Osteocyte (in vitro differentiated cells): ENCODE measurements at places on chromosomes 16 and 17. TPM values are rescaled to one million over a fixed set of nuclear protein-coding genes. Genes with fewer than 3 reads are reported as not detected.
A peak's percentile ranks its signal among the peaks of the same experiment; 100 is the strongest.

The VTN gene
- total RNA-seq: 0.70 and 0.97 TPM in 2 replicates

DNA sequence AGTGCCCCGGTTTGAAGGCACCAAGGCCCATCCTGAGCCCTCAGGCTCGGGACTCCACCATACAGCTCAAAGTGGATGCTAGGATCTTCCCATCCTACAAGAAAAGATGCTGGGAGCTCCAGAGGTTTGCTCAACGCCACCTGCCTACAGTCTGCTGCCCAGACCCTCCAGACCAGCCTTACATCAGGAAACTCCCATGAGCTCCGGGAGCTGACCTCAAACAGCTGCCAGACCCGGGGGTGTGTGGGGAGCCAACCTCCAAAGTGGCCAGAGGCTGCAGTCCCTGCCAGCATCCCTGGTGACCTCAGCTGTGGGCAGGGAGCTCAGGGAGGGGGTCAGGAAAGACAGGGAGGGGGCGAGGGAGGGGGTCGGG, 43.8 kb downstream of the C16orf82 start:
- peaks cover 5% of the 10 kb centered on the region for H3K4me1 ChIP-seq
- H3K27ac ChIP-seq: no peak overlapping the region
- peaks cover 5% of the 10 kb centered on the region for H3K27me3 ChIP-seq
- no peaks in the 10 kb centered on the region for H3K36me3 ChIP-seq
- no peak overlapping the region for H3K4me3 ChIP-seq
- peak; percentile 68 for DNase-seq

DNA sequence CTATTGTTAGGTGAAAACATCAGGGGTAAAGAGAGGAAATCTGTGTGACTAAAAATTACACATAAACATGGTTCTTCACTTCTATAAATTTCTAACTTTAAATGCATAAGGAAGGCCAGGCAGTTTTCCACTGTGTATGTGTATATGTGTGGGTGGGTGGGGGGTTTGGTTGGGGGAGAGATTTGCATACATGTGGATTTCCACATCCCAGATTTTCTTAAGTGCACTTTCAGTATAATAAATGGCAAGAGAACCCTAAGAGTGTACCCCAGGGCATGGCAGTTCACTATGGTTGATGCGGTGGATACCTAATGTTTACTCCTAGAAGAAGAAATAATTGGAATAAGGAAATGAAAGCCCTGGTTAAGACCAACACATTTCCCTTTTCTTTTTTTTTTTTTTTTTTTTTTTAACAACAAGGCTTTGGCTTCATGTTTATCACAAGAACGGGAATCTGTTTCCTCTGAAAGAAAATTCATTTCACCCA, 451.8 kb upstream of the CCL2 start:
- no peaks in the 10 kb centered on the region for H3K27me3 ChIP-seq
- DNase-seq: no peak
- no peaks in the 10 kb centered on the region for H3K36me3 ChIP-seq

- H3K4me1 ChIP-seq: peaks cover 2% of the 10 kb centered on the region
- DNase-seq: no peak
- no peak overlapping the region for H3K4me3 ChIP-seq
- no peak overlapping the region for H3K27ac ChIP-seq
Observed at GRCh38 chr17:2444382-2444781, 43.5 kb upstream of the MNT start.

The PRAC2 gene
- not detected in 2 replicates for total RNA-seq

- no peak for DNase-seq
- H3K27ac ChIP-seq: peak overlapping the region; percentile 82
- H3K4me3 ChIP-seq: peak overlapping the region; percentile 98
- peaks cover 58% of the 10 kb centered on the region for H3K4me1 ChIP-seq
Observed at GRCh38 chr17:74749279-74750038, 1.0 kb downstream of the NHERF1 start.

The FAM234A gene
- 171 and 185 TPM in 2 replicates for total RNA-seq

DNA sequence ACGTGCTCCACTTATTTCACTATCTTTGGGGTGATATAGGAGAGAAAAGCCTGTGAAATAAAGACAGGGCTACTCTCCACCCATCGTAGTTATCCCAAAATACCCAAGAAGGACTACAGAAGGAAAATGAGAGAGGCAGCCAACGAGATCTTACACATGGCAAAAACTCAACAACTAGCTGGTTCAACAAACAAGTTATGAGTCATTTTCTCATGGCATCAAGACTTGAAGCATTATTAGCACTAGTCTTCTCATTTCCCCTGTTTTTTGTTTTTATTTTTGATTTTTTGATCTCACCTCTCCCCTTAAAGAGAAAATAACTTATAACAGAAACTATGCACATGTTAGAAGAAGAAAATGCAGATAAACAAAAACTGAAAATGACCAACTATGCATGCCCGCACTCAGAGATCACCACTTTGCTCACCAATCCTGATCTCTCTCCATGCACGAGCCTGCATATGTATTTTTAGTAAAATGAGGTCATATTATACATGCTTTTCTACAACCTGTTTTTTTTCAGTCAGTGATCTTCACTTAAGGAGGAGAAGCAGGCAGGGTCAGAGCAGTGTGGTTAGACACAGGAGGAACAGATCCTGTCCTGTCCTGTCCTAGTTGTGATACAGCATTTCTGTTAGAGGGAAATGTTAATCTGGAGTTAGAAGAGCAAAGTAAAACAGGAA, 22.8 kb downstream of the FAM117A start:
- DNase-seq: no peak
- H3K4me3 ChIP-seq: no peak overlapping the region
- H3K27ac ChIP-seq: no peak overlapping the region
- H3K36me3 ChIP-seq: no peaks in the 10 kb centered on the region
- H3K27me3 ChIP-seq: peaks cover 12% of the 10 kb centered on the region

DNA sequence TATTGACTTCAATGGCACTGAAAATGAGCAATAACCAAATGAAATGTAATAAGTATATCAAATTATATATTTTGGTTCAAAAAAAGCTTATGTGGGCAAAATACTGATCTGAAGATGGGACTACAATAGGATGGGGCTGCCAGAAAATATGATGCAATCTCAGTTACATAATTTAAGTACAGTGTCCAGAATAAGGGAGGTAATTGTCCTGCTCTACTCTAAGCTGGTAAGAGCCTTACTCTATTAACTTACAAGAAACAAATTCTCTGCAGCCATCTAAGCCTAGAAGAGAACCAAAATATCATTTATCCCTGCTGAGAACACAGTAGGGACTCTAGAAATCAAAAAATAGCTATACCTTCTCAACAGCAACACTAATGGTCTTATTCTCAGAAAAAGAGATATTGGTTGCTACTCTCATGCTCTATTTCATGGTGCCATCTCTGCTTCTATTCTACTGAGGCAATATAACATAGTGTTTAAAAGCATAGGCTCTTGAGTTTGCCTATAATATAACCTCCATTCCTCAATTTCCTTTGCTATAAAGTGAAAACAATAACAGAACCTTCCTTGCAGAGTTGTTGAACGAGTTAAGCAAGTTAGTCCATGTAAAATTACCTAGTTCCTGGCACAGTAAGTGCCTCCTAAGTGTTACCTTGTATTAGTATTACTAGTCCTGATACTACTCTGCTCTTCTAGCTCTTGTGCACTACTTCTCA, 19.9 kb downstream of the NQO1 start:
- H3K27me3 ChIP-seq: no peaks in the 10 kb centered on the region
- no peak for DNase-seq
- H3K36me3 ChIP-seq: peaks cover 21% of the 10 kb centered on the region
- H3K27ac ChIP-seq: peak overlapping the region; percentile 74
- H3K4me1 ChIP-seq: peaks cover 8% of the 10 kb centered on the region

The TNP2 gene
- not detected in 2 replicates for total RNA-seq

DNA sequence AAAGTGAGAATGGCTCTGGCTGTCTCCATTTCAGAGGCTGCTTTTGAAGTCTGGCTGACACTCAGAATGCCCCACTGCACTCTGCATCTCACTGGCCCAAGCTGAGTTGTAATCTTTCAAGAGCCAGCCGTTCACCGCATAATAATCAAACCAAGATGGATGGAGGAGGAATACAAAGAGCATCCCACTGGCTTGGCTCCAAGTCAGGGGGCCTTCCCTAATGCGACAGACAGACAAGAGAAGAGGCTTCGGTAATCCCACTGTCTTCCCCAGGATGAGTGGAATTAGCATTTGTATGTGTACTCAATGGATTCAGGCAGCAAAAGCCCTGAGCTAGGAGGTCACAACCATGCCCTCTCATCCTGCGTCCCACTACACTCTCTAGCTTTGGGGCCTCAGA, 68.0 kb downstream of the CBLN1 start:
- H3K27me3 ChIP-seq: no peaks in the 10 kb centered on the region
- no peaks in the 10 kb centered on the region for H3K4me1 ChIP-seq
- H3K27ac ChIP-seq: no peak overlapping the region

The TBC1D3B gene
- 11.7 and 12.6 TPM in 2 replicates for total RNA-seq

The KRTAP9-8 gene
- total RNA-seq: not detected in 2 replicates

GRCh38 chr17:81396278-81396721, 1.0 kb downstream of the BAHCC1 start:
- H3K4me3 ChIP-seq: peak overlapping the region; percentile 86
- no peak for DNase-seq
- H3K36me3 ChIP-seq: no peaks in the 10 kb centered on the region
- peaks cover 46% of the 10 kb centered on the region for H3K4me1 ChIP-seq
- no peaks in the 10 kb centered on the region for H3K27me3 ChIP-seq

The NOD2 gene
- not detected in 2 replicates for total RNA-seq

DNA sequence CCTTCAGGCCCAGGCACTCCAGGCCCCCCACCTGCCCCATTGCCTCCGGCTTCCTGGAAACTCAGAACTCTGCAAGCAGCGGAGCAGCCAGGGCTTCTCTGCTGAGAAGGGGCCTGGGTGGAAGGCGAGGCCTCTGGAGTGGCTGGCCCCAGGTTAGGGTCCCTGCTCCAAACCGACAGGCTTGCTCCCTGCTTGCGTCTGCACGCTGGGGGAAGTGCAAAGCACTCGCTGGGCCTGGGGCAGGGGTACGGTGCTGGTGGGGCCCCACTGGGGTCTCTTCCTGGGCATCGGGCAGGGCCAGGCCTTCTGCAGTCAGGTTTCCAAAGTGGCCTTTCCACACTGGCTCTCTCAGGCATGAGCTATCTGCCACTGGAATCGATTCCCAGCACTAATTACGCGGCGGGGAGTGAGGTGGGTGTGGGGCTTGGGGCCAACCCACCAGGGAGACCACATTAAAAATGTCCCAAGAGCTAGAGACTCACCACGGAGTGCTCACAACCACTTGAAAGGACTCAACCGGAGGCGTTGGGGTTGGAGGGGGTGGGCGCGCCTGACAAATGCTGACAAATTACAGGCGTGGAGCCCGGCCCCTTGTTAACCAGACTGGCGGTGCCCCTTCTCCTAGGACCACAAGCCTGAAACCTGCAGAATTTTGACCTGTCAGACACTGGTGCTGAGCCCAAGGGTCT, 17.9 kb downstream of the FAM83G start:
- no peaks in the 10 kb centered on the region for H3K36me3 ChIP-seq
- H3K4me1 ChIP-seq: peaks cover 7% of the 10 kb centered on the region
- H3K4me3 ChIP-seq: no peak overlapping the region
- H3K27me3 ChIP-seq: no peaks in the 10 kb centered on the region
- no peak for DNase-seq
- H3K27ac ChIP-seq: no peak overlapping the region

The CRHR1 gene
- not detected in 2 replicates for total RNA-seq

GRCh38 chr17:81337476-81337879, 42.4 kb upstream of the SLC38A10 start:
- no peak overlapping the region for H3K27ac ChIP-seq
- peaks cover 7% of the 10 kb centered on the region for H3K27me3 ChIP-seq
- H3K36me3 ChIP-seq: peaks cover 4% of the 10 kb centered on the region
- no peak for DNase-seq
- peaks cover 46% of the 10 kb centered on the region for H3K4me1 ChIP-seq

- no peak overlapping the region for H3K27ac ChIP-seq
- DNase-seq: no peak
- no peak overlapping the region for H3K4me3 ChIP-seq
- no peaks in the 10 kb centered on the region for H3K27me3 ChIP-seq
- peaks cover 21% of the 10 kb centered on the region for H3K4me1 ChIP-seq
- H3K36me3 ChIP-seq: no peaks in the 10 kb centered on the region
Observed at GRCh38 chr17:9475101-9475658, 100.4 kb downstream of the STX8 start.

DNA sequence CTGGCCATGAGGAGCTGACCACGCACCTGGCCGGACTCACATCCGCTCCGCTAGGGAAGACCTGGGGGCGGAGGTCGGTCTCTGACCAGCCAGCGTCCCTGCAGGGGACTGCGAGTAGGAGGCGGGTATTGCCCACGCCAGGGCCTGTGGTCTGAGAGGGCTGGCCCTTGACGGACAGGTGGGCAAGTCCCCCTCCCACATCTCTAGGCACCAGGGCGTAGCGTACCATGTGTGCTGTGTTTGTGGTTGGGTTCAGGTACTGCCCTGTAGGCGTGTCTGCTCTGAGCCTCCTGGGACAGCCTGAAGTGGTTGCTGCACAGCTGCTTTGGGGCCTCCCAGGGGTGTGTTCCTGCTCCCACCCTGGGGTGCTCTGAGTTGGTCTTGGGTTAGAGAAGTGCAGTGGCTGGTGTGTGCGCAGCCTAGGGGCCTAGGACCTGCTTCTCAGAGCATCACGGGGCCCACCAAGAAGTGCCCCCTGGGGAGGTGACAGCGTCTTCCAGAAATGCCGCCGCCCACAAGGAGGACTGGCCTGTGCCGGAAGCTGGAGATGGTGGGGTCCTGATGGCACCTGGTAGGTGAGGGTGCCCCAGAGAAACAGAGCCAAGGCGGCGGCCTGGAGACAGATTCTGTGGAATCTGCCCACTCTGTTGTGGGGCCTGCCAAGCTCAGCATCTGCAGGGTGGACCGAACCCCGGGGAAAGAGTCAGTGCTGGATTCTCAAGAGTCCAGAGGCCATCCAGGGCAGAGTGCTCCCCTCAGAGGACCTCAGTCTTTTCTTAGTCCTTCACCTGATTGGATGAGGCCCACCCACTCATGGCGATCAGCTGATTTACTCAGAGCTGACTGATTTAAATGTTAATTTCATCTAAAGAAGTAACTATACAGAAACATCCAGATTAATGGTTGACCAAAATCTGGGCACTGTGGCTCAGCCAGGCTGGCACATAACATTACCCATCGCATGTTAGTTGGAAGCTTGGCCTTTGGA, 48.3 kb downstream of the WDR45B start:
- no peak for DNase-seq
- no peaks in the 10 kb centered on the region for H3K27me3 ChIP-seq
- H3K4me3 ChIP-seq: no peak overlapping the region
- peaks cover 2% of the 10 kb centered on the region for H3K4me1 ChIP-seq

The OR1F1 gene
- not detected in 2 replicates for total RNA-seq

The CAMKK1 gene
- 1.3 and 1.8 TPM in 2 replicates for total RNA-seq

The GNAO1 gene
- total RNA-seq: 0.56 and 0.65 TPM in 2 replicates

DNA sequence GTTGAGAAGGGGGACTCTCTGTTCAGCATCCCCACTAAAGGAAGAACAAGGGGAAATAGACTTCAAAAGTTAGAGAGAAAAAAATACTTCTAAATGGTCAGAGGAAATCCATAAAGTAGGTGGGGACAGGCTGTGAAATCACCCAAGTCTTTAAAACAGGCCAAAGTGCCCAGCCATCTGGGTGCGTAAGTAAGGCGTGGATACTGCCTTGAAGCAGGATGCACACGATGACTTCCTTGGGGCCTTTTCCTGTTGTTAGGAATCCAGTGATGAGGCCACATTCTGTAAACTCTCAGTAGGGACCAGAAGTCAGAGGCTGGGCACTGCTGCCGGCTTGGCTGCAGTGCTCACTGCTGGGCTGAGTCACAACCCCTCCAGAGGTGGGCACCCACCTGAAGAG, 9.2 kb downstream of the AXIN2 start:
- H3K4me3 ChIP-seq: no peak overlapping the region
- peaks cover 30% of the 10 kb centered on the region for H3K36me3 ChIP-seq
- no peak overlapping the region for H3K27ac ChIP-seq
- no peaks in the 10 kb centered on the region for H3K27me3 ChIP-seq
